ENCODE measurements at places on chromosomes 7 and 10.

GRCh38 chr7:108789451-108789850 is 219.8 kb downstream of the DNAJB9 start:
- no peak for DNase-seq

- no peak for DNase-seq
Observed at GRCh38 chr10:47160261-47160908, 139.6 kb upstream of the GDF10 start.

GRCh38 chr10:61051344-61051743 is 107.4 kb upstream of the RHOBTB1 start:
- DNase-seq, result no peak

- no peak for DNase-seq
Observed at GRCh38 chr7:31110331-31111108, 58.4 kb downstream of the ADCYAP1R1 start.

- DNase-seq, result no peak
Observed at GRCh38 chr10:1280466-1281404, 224.6 kb downstream of the WDR37 start.

DNA sequence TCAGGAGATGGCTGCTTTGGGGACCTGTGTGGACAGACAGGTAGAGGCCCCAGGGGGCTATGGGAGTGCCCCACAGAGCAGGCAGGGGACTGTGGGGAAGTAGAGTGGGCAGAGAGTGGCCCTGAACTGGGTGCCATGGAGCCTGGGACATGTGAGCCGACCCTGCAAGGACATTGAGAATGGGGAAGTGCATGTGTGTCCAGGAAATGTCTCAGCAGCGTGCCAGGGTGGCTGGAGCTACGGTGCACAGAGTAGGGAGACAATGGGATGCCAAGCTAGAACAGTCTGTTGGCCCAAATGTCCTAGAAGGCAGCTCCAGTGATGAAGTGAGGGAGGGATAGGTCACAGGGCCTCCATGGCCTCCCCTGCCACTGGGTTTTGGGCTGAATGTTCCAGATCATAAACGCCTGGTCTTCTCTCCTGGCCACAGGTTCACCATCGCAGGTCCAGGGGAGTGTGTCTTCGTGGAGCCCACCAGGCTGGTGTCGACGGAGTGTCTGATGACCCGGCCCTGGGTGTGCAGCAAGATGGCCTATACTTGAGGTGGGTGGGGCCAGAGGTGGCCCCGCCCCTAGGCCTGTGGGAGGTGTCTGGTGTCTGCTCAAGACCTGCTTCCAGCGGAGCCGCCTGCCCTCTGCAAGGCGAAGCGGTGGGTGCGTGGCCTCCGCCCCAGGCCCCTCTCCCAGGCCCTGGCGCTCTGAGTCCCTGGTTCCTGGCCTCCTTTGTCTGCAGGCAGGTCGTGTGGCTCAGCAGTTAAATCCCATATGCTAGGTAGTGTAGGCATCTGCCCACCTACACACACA is 20.5 kb downstream of the CLEC2L start:
- no peak for DNase-seq

DNA sequence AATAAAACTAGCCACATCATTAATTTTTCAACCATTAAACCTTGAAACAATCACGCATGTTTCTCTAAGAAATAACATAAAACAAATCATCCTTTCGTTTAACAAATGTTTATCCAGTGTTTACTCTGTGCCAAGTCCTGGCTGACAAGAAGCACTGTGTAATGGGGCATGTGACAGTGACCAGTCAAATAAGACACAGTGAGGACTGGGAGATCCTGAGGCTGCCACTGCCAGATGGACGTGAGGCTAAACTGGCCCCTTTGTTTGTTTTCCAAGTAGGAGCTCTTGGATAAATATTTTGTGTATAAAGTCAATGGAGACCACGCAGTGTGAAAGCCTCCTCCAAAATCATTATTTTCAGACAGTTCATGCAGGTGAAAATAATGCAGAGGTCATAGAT is 626.2 kb downstream of the SUGCT start:
- no peak for DNase-seq

DNA sequence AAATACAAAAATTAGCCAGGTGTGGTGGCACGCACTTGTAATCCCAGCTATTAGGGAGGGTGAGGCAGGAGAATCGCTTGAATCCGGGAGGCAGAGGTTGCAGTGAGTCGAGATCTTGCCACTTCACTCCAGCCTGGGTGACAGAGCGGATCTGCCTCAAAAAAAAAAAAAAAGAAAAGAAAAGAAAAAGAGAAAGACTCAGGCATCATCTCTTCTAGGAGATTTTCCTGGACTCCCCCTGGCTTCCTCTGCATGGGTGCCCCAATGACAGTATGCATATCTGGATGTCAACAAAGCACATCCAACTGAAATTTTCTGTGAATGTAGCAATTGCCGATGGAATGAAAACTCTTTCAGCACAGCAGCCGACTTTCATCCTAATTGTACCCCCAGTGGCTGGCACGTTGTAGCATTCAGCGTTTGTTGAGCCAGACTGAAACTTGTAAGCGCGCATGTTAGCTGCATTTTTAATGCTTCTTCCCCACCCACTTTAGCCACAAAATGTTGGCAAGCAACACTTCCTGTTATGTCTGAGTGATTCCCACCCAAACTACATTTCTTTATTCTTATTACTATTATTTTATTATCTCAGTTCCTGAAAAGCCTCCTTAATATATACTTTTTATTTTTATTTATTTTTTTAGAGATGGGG is 70.2 kb downstream of the PRTFDC1 start:
- no peak for DNase-seq

DNA sequence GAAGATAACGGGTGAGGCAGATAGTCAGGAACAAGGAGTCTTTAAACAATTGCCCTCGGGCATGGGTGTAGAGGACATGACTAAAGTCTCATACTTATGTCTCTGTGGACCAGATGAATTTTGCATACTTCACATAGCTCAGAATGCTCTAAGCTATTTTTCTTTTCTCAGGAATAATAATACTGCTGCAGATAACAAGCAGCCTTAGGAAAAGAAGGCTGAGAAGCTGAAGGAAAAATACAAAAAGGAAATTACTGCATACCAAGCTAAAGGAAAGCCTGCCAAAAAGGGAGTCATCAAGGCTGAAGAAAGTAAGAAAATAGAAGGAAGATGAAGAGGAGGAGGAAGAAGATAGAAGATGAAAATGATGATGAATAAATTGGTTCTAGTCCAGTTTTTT is 13.4 kb upstream of the ERCC6 start:
- DNase-seq, result peak; percentile 40

DNA sequence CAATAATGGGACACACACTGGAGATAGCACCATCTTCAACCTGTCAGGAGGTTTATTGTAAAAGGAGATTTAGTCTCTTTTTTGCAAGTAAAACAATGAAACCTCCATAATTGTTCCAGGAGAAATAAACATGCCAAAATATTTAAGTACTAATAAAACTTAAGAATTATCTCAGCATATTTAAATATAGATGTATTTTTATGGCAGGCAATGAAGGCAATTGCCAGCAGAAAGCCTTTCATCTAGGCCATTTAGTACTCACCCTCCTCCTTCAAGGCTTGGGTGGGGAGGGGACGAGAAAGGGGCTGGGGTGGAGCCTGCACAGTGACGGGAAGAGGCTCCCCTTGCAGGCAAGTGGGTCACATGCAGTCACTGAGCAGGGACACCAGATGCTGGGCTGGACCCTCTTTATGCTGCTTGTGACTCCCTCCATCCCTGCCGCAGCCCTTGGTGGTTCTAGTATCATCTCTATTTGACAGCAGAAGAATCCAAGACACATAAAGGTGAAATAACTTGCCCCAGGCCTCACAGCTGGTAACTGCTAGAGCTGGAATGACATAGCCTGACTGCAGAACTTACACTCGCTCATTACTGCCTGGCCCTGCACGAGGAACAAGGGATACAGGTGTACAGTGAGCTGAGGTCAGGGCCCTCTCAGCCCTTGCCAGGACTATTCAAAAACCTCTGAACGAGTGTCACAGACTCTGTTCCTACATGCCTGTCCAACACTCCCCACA is 449.5 kb upstream of the ZMIZ1 start:
- no peak for DNase-seq

- no peak for DNase-seq
Observed at GRCh38 chr7:22173685-22174573, 183.0 kb downstream of the RAPGEF5 start.

DNA sequence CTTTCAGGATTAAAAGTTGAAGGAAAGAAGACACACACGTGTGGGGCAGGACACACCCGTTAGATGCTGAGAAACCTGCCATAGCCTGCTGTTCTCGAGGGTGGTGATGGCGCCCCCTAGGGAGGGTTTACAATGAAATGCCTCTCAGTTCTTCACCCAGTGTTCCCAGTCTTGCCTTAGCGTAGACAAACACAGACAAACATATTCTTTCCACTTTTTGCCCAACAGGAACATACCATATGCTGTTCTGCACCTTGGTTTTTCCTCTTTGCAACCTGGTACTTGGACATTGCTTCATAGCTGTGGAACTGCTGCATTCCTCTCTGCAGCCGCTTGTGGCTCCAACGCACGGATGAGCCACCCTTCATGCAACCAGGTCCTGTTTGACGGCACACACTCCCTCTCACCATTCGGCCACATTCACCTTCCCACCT is 23.3 kb upstream of the HSPA12A start:
- DNase-seq, result no peak

DNA sequence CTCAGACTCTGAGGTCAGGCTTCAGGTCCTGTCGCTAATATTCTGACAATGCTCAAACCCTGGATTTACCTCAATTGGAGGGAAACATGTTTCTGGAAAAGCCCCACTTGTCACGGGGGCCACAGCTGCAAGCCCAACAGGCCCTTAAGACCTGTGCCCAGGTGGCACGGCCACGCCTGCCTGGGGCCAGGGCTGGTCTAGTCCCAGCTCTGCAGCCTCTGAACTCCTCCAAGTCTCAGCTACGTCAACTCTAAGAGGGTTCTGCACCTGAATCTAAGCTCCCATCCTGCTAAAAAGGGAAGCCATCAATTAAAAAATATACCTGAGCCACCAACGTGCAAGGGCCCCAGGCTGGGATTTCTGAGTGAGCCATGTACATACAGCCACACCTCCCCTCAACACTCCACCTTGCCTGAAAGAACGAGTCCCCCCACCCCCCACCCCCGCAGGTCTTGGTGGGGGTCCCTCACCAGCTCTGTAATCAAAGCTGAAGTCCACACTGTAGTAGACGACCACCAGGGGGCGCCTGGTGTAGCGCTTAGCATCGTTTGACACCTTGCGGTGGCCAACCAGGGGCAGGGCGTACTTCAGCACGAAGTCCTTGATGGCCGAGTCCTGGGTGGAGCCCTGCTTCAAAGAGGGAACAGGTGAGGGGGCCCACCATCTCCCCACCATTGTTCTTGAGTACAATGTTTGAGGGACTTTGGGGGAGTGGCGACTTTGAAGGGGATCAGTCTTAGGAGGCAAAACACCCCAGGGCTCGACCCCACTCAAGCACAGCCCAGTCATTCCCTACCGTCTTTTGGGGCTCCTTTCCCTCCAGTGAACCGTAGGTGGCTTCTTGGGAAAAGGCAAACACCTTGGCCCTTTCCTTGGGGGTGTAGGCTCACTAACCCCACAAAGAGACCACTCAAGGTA is 22.6 kb downstream of the PDIA4 start:
- DNase-seq, result no peak

GRCh38 chr7:26583094-26583648 is 281.2 kb downstream of the SKAP2 start:
- no peak for DNase-seq

Measured in retinal pigment epithelial cell (primary cell).